ENCODE measurements at places on chromosomes 7 and 10. TPM values are rescaled to one million over a fixed set of nuclear protein-coding genes. Genes with fewer than 3 reads are reported as not detected.

SYT15B gene
- 15.9 TPM for total RNA-seq

LRRC18 gene
- total RNA-seq = not detected

GALNT17 gene
- total RNA-seq = 22.4 TPM

CALCR gene
- not detected for total RNA-seq

DNA sequence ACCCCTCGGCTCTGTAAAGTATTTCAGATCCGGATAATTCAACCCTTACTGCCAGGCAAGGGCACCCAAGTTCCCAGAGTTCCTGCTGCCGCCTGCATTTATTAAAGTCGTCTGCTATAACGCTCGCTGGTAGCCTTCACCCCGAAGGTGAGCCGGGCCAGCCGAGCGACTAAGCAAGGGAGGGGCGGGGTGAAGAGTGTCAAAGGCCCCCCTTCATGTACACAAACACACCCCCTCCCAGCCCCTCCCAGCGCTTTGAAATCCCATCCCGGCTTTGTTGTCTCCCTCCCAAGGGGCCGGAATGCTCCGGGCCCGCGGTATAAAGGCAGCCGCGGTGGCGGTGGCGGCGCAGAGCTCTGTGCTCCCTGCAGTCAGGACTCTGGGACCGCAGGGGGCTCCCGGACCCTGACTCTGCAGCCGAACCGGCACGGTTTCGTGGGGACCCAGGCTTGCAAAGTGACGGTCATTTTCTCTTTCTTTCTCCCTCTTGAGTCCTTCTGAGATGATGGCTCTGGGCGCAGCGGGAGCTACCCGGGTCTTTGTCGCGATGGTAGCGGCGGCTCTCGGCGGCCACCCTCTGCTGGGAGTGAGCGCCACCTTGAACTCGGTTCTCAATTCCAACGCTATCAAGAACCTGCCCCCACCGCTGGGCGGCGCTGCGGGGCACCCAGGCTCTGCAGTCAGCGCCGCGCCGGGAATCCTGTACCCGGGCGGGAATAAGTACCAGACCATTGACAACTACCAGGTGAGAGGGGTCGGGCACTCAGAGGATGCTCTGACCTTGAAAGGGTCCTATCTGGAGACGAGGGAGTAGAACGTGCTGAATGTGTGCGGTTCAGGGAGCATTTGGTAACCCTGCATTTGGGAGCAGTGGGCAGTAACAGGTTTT lies at the start of gene DKK1:
Gene DKK1, plus strand, starts transcription at position 349 of the 889 bp plus-strand sequence. Its CDS starts 154 bp downstream, at position 503.
- H3K36me3 ChIP-seq = no peaks in the 10 kb centered on the region
- peak within 1 kb of the TSS; percentile 50 for H3K4me3 ChIP-seq
- H3K27me3 ChIP-seq = no peaks in the 10 kb centered on the region
- H3K4me1 ChIP-seq = no peaks in the 10 kb centered on the region
- H3K27ac ChIP-seq = no peak within 1 kb of the TSS

DNA sequence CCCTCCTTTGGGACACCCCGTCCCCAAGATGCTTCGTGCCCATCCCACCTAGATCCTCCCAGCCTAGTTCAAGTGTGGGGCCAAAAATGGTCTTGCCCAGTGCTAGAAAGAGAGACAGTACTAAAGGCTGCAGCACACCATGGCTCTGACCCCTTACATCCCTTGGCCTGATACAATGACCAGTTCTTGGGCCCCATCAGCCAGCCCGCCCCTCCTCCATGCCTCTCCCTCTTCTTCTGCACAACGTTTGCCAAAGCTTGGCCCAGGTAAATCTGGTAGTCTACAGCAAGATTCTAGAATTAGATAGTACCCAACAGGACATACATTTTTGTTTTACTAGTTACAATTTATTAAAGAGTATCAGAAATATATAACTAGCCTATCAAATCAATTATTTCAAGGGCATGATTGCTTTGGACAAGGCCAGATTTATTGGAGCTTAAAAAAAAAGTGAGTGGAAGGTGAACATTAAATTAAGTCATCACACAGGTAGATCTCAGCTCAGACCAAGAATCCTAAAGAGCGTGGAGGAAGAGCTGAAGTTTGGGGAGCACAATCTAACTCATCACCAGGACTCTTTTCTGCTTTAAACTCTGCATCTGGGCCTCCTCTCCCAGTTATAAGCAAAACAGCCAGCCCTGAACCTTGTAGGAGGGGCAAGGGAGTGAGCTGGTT lies 69.8 kb downstream of the ZMIZ1 start:
- H3K4me1 ChIP-seq = no peaks in the 10 kb centered on the region
- H3K36me3 ChIP-seq = peaks cover 2% of the 10 kb centered on the region
- no peak for DNase-seq
- H3K4me3 ChIP-seq = no peak overlapping the region

- H3K27ac ChIP-seq = no peak overlapping the region
- no peaks in the 10 kb centered on the region for H3K36me3 ChIP-seq
- H3K4me1 ChIP-seq = no peaks in the 10 kb centered on the region
- no peak overlapping the region for H3K4me3 ChIP-seq
These were observed 763.6 kb downstream of the PHTF2 start for GRCh38 chr7:78562191-78562590.

DNA sequence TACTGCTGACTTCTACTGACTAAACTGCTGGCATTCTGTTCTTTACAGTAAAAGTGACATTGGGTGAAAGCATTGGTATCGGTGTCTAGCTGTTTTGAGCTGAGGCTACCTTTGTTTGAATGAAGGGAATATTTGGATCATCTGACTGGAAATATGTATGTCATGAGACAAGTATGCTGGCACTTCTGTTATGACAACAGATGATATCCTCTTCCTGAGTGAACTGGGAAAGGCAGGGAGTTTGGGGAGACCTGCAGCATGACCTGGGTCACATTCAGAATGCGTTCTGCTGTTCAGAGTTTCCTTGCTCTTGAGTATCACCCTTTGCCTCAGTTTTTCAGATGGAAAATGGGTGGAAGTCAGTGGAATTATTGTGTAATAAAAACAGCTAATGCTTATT lies 81.8 kb downstream of the PLCE1 start:
- H3K27ac ChIP-seq = no peak overlapping the region
- no peak for DNase-seq
- no peaks in the 10 kb centered on the region for H3K27me3 ChIP-seq
- H3K4me3 ChIP-seq = no peak overlapping the region
- H3K4me1 ChIP-seq = no peaks in the 10 kb centered on the region

DNA sequence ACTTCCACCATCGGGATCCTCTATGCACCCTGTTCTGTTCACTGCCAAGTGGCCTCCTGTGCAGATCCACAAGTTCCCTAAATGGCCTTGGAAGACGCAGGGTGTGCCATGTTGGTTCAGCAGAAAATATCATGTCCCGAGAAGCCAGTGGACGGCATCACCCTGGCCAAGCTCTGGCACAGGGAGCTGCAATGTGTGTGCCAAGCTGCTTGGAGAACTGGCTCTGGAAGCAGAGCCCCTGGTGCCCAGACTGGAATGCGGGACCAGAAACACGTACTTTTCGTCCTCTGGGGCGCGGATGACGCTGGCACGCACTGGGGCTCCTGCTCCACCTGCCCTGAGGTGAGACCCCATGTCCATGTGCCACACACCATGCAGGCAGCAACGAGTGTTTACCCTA lies 124.7 kb upstream of the CARD11 start:
- H3K4me3 ChIP-seq = no peak overlapping the region
- no peaks in the 10 kb centered on the region for H3K27me3 ChIP-seq
- H3K4me1 ChIP-seq = no peaks in the 10 kb centered on the region

GRCh38 chr7:90838799-90839198 lies 242.7 kb downstream of the CDK14 start:
- H3K4me1 ChIP-seq = no peaks in the 10 kb centered on the region
- no peak for DNase-seq
- no peak overlapping the region for H3K4me3 ChIP-seq
- H3K27ac ChIP-seq = no peak overlapping the region
